Activated naive CD4-positive, alpha-beta T cell (primary cell): ENCODE measurements at places on chromosomes 7 and 10.
A peak's percentile ranks its signal among the peaks of the same experiment; 100 is the strongest.

DNA sequence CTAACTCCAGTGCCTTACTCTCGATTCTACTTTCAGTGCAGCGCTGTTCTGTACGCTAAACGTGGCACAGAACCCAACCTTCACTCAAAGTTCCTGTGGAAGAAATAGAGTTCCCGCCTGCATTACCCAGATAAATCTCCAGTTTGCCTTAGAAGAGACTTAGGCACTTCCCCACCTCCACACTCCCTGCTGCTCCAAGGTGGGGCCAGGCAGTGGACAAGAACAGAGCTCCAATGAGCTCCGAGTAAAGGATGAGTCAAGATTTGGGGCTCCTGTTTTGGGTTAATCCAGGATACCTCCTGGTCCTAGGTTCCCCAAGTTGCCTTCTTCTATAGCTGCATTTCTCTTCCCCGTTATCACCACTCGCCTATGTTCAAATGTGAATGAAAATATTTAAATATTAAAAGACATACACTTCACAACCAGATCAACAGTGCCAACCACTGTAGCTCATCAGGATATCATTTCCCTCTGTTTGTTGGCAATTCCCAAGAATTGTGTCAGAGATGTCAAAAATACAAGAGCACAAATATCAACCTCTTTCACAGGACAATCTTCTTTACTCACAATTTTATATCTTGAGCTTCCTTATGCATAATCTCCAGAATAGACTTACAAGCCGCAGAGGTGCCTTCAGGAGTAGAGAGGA, 48.0 kb downstream of the MALSU1 start:
- no peak for DNase-seq

DNA sequence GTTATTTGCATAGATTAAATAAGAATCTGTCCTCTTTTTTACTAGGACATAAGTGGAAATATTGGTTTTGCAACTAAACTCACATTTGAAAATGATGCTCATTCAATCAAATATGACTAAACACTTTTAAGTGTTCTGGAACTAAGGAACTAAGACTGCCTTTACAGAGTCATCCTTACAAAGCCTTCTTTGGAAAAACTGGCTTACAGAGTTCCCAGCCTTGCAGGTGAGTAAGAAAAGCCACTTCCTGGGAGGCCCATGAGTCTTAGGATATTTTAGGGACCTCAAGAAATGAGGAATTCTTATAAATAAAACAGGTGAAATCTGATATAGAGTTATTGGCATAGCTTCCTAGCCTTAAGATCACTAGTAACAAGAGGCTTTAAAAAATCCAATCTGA, 135.5 kb downstream of the ALOX5 start:
- DNase-seq, result no peak

GRCh38 chr10:101986624-101986971, 69.4 kb downstream of the ARMH3 start:
- DNase-seq, result no peak

DNA sequence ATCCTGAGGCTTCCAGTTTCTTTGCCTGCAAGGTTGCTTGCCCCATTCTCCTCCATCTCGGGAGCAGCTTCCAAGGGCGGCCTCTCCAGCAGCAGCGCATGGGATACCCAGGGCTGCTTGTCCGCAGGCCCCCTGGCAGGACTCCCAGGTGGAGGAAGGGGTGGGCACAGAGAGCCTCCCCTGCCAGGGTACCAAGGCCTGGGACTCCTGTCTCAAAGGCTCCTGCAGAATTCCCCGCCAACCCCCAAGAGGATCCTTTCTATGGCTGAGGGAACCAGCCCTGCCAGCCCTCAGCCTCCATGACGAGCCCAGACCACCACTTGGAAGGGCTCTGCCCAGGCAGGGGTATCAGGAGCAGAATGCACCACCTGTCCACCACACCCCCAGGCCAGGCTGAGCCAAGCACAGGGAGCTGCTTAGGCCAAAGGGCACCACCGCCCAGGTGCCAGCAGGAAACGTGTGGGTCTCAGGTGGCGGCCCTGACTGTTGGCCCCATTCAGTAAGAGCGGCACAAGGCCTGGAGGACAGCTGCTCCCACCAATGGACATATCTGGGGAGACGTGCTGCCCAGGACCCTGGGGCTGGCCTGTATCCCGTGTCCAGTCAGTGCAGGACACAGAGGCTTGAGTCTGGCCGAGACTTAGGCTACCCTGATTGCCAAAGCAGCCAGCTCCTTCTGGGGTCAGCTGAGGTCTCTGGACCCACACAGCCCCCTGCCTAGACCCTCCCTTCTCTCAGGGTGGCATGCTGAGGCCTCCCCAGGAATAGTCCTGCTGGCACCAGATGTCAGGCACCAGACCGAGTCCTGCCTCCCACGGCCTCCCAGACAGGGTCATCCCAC, 33.8 kb upstream of the INPP5A start:
- no peak for DNase-seq

DNA sequence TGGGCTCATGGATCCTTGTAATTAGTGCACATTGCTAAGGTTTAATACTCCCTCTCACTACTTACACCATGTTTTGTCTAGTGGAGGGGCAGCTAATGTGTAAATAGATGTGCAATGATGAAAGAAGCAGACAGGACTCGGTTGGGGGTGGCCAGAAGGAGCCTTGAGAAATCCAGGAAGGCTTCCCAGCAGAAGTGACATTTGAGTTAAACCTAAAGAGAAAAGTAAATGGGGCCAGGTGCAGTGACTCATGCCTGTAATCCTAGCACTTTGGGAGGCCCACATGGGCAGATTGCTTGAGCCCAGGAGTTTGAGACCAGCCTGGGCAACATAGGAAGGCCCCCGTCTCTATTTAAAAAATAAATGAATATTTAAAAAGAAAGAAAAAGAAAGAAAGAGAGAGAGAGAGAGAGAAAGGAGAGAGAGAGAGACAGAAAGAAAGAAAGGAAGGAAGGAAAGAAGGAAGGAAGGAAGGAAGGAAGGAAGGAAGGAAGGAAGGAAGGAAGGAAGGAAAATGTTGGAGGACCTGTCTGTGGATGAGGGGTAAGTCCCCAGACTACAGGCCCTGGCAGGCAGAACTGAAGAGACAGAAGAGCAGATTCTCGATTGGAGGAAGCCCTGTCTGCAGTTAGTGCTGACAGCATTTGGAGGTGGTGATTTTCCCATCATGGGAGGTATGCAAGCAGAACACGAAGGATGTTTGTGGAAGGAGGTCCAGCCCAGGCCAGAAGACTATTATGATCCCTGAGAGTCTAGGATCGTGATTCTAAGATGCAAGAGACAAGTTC, 3.6 kb downstream of the ELN start:
- DNase-seq, result no peak

DNA sequence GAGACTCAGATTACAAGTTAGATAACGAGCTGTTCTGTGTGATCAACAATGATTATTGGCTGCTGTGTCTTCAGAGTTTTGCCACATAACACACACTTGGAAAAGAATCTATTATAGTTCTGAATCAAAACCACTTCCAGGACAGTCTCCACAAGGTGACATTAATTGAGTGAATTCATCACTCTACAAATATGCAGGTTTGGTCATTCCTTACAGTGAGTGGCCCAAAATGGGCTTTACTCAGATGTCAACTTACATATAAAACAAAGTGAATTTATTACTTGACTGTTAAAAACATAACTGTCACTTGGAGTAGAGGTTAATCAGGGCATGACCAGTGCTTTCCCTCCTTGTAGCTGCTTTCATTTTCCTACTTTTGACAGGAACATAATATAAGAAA, 984.3 kb downstream of the REEP3 start:
- DNase-seq, result no peak

GRCh38 chr7:50068026-50068425, 25.0 kb downstream of the ZPBP start:
- DNase-seq, result no peak

DNA sequence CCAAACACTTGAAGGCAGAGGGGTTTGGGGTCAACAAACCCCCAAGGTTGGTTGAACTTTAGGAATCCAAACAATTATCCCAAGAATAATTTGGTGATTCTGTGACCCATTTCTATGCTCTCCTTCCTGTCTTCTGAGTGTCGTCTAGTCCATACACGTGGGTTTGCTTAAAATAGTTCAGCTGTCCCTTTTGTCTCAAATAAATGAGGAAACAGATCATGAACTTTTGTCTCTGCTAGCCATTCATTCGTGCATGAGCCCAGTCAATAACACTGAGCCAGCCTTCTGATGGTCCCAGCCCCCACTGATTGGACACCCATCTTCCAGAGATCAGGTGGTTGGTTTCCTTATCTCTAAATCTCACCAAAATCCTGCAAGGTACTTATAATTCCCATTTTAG, 255.4 kb downstream of the PRPF18 start:
- DNase-seq, result no peak

- DNase-seq, result no peak
Measured at GRCh38 chr7:158277219-158278141, 310.1 kb downstream of the PTPRN2 start.

DNA sequence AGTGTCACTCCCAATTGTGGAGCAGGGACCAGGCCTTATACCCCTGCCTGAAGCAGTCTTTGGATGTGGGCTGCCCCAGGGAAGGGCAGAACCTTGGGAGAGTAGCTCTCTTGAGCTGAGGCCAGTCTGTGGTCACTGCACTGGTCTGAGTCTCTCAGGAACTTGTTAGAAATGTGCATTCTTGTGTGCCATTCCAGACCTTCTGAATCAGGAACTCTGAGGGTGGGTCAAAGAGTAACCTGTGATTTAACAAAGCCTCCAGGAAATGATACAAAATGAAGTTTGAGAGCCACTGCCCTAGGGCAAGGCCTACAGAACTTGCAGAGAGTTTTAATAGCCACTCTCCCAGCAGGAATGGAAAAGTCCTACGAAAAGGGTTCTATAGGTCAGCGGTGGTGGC, 68.1 kb downstream of the LYZL1 start:
- DNase-seq, result no peak

DNA sequence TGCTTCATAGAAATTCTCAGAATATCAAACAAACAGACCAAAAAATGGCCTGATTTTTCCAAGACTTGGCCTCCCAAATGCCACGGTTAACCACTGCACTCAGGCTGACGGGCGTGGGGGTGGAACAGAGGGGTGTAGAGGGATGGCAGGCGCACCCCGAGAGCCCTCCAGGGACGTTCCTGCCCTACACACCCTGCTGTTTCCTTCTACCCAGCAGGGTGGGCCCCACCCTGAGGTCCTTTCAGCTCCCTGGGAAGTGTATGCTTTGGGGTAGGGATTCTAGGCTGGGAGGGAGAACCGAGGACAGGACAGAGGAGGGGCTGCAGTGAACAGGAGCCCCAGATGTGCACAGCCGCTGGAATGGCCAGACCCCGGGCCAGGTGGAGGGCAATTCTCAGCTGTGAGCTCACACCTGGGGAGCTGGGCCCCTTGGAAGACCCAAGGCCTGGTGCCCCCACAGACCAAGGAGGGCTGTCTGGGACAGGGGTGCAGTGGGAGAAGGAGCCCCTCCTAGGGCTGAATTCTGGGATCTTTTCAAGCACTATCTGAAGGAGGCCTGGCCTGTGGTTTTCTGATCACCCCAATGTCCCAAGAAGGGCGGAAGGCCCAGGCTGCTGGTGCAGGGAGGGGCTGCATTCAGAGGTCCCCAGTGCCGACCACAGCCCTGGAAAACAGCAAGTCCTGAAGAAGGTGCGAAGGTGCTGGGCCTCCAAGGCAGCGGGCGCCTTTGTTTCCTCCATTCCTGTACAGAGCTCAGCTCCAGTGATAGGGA, 32.9 kb upstream of the INPP5A start:
- no peak for DNase-seq

DNA sequence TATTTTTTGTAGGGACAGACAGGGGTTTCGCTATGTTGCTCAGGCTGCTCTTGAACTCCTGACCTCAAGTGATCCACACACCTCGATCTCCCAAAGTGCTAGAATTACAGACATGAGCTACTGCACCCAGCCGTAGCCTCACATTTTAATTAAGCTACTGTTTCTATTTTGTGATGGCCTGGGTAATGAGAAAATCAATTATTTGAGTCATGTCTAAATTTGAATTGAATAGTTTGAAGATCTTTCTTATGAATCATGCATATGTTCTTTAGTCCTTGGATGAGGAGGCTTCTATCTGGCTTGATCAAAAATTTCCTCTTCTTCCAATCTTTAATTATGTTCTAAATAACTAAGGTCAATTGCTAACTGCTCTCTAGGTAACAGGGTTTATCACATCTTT, 175.0 kb downstream of the REEP3 start:
- no peak for DNase-seq

DNA sequence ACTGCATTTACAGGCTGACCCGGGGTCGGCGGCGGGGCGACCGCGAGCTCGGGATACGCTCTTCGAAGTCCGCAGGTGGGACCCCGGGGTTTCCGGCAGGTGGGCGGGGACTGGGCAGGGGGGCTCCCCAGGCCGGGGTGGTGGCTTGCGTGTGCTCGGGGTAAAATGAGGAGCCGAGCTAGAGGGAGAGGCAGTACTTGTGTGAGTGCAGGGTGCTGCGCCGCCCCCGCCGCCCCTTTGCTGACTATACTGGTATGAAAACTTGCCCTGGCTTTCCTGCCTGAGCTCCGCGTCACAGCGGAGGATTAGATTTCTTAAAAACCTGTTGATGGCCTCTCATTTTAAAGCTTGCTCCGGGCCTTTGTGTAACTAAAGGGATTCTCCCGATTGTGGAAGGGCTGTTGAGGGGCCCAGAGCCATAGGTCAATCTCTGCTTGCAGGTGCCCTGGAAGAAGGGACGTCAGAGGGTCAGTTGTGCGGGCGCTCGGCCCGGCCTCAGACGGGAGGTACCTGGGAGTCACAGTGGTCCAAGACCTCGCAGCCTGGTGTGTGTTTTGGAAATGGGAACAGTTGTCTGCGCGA, 488 bp downstream of the ARMC10 start:
- peak; percentile 57 for DNase-seq

DNA sequence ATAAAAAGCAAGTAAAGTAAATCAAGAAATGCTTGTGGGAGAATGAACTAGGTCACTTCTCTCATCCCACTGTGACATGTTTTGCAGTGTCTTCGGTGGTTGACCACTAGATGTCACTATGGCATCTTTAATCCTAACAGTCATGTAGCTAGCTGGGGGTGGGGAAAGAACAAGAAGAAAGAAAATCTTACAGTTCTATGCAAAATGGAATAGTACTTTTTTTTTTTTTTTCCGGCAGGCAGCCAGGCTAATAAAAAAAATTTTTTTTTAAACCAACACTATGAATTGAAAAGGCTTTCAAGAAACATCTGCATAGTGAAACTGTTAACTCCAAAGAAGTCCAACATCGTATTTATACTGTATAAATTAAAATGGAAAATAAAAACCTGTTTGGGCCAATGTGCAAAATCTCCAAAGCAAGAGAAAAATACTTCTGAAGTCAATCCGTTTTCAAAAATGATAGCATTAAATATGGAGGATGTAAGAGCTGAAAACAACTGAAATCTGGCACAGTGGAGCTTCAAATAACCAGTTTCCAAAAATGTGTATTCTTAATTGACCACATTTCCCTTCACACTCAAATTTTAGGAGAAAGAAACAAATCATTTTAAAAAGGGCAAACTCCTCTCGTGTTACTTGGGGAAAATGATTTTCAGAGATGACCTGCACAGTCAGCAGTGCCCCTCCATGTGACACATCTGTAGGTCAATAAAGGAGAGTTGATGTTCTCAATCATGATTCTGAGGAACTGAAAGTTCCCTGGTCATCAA, 38.5 kb downstream of the CDK1 start:
- no peak for DNase-seq

GRCh38 chr10:132669208-132669861, 116.6 kb downstream of the NKX6-2 start:
- no peak for DNase-seq
